Activated naive CD8-positive, alpha-beta T cell treated with anti-CD3 and anti-CD28 coated beads, Interleukin-2, amount 10 ng/mL, durations not matched to agents 7 days and 5 days (primary cell): ENCODE measurements at places on chromosomes 6 and 20.

DNA sequence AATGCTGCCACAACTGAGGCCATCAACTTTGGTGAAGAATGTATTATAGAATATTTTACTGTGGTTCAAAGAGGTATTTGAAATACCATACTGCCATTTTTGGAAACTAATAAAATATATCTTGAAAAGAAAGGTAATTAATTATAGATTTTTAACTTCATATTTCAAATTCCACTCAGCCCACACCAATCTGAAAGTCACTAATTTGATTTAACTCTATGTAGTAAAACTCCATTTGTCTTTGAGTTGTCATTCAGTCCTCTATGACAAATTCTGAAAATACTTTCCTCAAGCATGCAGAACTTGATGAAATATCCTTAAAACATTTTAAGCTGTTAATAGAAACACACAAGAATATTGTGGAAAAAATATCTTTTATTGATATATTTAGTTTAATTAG lies 1196.7 kb upstream of the CITED2 start:
- H3K4me3 ChIP-seq, result no peak overlapping the region
- H3K27ac ChIP-seq, result no peak overlapping the region
- H3K36me3 ChIP-seq, result no peaks in the 10 kb centered on the region

- no peaks in the 10 kb centered on the region for H3K36me3 ChIP-seq
- no peak overlapping the region for H3K4me3 ChIP-seq
- DNase-seq, result no peak
- H3K4me1 ChIP-seq, result no peaks in the 10 kb centered on the region
- H3K27me3 ChIP-seq, result peaks cover 33% of the 10 kb centered on the region
Observed at GRCh38 chr20:58762120-58762519, 69.5 kb downstream of the NPEPL1 start.

DNA sequence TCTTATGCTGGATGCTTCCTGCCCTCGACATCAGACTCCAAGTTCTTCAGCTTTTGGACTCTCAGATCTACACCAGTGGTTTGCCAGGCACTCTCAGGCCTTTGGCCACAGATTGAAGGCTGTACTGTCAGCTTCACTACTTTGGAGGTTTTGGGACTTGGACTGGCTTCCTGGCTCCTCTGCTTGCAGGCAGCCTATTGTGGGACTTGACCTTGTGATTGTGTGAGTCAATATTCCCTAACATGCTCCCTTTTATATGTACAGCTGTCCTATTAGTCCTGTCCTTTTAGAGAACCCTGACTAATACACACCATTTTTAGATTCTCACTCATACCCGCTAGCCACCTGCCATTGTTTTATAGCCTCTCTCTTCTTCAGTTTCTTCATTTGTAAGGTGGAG lies 382.1 kb upstream of the TSHZ2 start:
- DNase-seq, result no peak
- H3K4me3 ChIP-seq, result no peak overlapping the region
- no peaks in the 10 kb centered on the region for H3K4me1 ChIP-seq
- H3K27me3 ChIP-seq, result peaks cover 2% of the 10 kb centered on the region
- no peak overlapping the region for H3K27ac ChIP-seq

- H3K4me1 ChIP-seq, result no peaks in the 10 kb centered on the region
- no peaks in the 10 kb centered on the region for H3K36me3 ChIP-seq
- H3K27ac ChIP-seq, result no peak overlapping the region
Observed at GRCh38 chr20:10848810-10849370, 175.1 kb upstream of the JAG1 start.

DNA sequence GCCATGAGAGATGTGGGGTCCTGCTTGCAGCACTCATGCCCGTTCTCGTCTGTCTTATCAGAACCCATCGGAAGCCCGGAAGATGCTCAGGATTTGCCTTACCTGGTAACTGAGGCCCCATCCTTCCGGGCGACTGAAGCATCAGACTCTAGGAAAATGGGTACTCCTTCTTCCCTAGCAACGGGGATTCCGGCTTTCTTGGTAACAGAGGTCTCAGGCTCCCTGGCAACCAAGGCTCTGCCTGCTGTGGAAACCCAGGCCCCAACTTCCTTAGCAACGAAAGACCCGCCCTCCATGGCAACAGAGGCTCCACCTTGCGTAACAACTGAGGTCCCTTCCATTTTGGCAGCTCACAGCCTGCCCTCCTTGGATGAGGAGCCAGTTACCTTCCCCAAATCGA lies 8.3 kb downstream of the PI16 start:
- H3K4me1 ChIP-seq, result peaks cover 38% of the 10 kb centered on the region
- peak; percentile 79 for DNase-seq
- H3K36me3 ChIP-seq, result peaks cover 2% of the 10 kb centered on the region
- H3K4me3 ChIP-seq, result peak overlapping the region; percentile 43
- peak overlapping the region; percentile 74 for H3K27ac ChIP-seq
- no peaks in the 10 kb centered on the region for H3K27me3 ChIP-seq

DNA sequence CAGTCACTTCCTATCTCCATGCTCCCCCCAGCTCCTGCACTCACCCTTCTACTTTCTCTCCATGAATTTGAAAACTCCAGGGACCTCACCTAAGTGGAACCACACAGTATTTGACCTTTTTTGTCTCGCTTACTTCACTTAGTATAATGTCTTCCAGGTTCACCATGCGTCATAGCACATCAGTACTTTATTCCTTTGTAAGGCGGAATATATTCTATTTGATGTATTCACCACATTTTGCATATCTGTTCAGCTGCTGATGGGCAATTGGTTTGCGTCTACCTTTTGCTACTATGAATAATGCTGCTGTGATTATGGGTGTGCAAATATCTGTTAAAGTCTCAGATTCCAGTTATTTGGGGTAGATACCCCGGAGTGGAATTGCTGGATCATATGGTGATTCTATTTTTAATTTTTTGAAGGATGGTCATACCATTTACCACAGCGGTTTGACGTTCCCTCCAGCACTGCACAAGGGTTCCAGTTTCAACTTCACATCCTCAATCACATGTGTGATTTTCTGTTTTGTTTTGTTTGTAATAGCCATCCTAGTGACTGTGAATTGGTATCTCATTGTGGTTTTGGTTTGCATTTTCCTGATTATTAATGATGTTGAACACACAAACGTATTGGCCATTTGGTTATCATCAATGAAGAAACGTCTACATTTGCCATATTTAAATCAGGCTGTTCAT lies 20.3 kb upstream of the SYNDIG1 start:
- no peak for DNase-seq
- peaks cover 8% of the 10 kb centered on the region for H3K4me1 ChIP-seq
- H3K27ac ChIP-seq, result no peak overlapping the region
- no peaks in the 10 kb centered on the region for H3K27me3 ChIP-seq
- no peaks in the 10 kb centered on the region for H3K36me3 ChIP-seq

GRCh38 chr20:19794941-19795340 lies 36.9 kb downstream of the RIN2 start:
- no peak for DNase-seq
- H3K27me3 ChIP-seq, result peaks cover 12% of the 10 kb centered on the region
- no peak overlapping the region for H3K27ac ChIP-seq

- H3K4me1 ChIP-seq, result no peaks in the 10 kb centered on the region
- peaks cover 8% of the 10 kb centered on the region for H3K36me3 ChIP-seq
- no peak overlapping the region for H3K27ac ChIP-seq
- H3K27me3 ChIP-seq, result no peaks in the 10 kb centered on the region
Observed at GRCh38 chr6:27407153-27407814, 18.7 kb downstream of the ZNF391 start.

DNA sequence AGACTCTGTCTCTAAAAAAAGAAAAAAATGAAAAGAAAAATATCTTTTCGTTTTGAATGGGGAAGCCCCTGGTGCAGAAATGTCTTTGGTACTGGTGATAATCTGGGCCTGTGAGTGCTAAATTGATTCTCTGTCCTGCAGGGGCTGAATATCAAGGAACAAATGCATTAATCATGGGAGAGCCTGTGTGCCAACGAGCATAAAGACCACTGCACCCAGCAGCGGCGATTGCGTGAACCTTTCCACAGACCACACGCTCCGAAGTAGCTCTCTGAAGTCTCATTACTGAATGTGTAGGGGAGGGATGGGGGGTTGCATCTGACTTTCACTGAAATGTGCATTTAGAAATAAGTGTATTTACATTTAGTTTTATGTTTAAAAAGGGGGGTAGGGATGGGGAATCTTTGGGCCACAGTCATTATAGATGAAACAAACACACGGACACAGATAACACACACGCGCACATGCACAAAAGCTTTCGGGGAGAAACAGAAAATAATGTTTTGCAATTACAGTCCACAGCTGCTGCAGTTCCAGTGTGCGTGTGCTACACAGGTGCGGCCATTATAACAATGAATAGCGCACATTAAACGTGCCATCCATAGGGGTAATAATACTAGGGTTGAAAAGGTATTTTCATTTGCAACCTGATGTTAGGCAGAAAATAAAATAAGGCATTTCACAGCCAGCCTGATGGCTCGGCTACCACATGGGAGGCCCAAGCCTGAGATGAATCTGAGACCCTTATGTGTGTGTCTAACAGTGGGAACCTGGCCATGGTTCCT lies 154.0 kb downstream of the MBOAT1 start:
- no peak overlapping the region for H3K4me3 ChIP-seq
- H3K27ac ChIP-seq, result no peak overlapping the region
- DNase-seq, result no peak
- H3K27me3 ChIP-seq, result peaks cover 12% of the 10 kb centered on the region

DNA sequence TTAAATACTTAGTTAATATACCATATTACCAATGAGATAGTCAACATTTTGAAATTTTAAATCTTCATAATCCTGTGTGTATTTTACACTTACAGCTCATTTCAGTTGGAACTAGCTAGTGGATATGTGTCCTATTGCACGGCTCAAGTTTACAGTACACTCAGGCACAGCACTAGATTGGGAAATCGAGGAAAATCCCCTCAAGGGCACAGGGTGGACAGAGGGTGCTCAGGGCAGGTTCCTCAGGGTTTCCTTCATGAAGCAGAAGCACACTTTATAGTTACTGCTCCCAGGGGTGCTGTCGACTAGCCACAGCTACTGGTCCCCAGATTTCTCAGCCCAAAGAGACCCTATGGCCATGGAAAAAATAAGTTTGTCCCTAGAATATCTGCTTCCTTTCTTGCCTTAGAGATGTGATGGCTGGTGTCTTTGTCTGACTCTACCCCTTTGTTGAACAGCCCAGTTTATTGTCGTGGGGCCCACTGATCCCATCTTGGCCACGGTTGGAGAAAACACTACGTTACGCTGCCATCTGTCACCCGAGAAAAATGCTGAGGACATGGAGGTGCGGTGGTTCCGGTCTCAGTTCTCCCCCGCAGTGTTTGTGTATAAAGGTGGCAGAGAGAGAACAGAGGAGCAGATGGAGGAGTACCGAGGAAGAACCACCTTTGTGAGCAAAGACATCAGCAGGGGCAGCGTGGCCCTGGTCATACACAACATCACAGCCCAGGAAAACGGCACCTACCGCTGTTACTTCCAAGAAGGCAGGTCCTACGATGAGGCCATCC lies 1.5 kb downstream of the BTN2A1 start:
- peaks cover 44% of the 10 kb centered on the region for H3K36me3 ChIP-seq
- DNase-seq, result no peak
- H3K4me1 ChIP-seq, result peaks cover 49% of the 10 kb centered on the region
- peak overlapping the region; percentile 74 for H3K27ac ChIP-seq
- no peaks in the 10 kb centered on the region for H3K27me3 ChIP-seq

DNA sequence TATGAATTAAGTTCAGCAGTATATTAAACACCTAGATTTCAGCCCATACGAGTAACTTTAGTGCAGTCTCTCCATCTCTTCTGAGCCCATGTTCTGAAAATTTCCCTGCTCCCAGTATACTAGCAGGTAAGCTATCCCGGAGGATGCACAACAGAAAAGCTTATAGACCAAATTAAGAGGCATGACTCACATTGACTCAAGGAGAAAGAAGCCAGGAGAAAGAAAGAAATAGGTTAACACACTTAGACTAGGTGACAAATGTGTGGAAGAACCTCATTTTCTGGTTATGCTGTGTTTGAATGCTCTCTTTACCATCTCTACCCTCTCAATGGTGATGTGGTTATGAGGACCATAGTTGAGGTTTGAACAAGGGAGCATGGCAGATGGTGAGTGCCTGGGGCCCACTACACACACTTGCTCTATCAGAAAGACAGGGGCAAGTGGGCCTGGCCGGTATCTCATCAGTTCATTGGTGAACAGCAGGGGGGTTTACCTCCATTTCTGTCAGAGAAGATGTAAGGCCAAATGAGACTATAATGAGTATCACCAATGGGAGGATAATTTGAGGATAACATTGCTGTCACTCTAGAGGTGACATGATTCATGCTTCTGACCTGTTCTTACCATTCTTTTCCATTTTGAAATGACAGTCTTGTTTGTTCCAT lies 902.3 kb upstream of the FLRT3 start:
- no peaks in the 10 kb centered on the region for H3K4me1 ChIP-seq
- DNase-seq, result no peak
- no peaks in the 10 kb centered on the region for H3K27me3 ChIP-seq
- no peaks in the 10 kb centered on the region for H3K36me3 ChIP-seq
- no peak overlapping the region for H3K27ac ChIP-seq

DNA sequence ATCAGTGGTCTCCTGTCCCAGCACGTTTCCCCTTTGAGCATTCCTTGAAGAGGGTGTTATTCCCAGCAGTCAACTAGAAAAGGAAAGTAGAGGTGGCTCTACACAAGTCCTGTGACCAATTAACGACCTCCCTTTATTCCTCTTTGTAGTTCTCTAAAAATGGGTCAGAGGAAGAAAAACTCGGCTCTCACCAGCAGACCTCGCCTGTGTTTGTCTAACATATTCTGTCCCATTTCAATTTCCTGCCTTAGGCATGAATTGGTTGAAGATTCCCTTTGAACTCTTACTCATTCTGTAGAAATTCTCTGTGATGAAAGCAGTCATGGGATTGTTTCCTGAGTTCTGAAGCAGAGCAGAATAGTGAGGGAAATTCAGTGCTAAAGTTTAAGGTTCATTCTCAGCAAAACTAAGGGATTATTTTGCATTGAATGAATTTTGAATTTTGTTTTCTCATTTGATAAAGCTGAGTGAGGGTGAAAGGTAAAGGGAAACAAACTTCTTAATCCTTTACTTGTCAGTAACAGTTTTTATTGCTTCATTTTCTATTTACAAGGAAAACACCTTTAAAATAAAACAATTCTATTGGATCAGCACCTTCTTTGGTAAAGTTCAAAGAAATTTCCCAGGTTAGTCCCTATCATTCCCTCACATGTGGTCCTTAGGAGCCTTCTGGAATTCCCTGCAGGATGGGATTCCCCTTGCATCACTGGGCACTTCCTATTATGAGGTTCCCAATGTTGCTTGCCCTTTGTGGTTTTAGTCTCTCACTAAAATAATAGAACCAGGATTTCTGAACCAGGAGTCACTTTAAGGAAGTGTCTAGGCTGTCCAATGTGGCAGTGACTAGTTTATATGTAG lies 105.8 kb downstream of the SLX4IP start:
- no peak overlapping the region for H3K4me3 ChIP-seq
- peaks cover 8% of the 10 kb centered on the region for H3K36me3 ChIP-seq
- H3K27me3 ChIP-seq, result no peaks in the 10 kb centered on the region

- DNase-seq, result no peak
- peaks cover 3% of the 10 kb centered on the region for H3K36me3 ChIP-seq
- H3K4me3 ChIP-seq, result no peak overlapping the region
- no peak overlapping the region for H3K27ac ChIP-seq
- H3K27me3 ChIP-seq, result peaks cover 18% of the 10 kb centered on the region
Observed at GRCh38 chr6:159852877-159853276, 37.9 kb upstream of the MAS1 start.
